Heart left ventricle (tissue), 16 donors: ENCODE measurements at places on chromosomes 6 and 20.

DNA sequence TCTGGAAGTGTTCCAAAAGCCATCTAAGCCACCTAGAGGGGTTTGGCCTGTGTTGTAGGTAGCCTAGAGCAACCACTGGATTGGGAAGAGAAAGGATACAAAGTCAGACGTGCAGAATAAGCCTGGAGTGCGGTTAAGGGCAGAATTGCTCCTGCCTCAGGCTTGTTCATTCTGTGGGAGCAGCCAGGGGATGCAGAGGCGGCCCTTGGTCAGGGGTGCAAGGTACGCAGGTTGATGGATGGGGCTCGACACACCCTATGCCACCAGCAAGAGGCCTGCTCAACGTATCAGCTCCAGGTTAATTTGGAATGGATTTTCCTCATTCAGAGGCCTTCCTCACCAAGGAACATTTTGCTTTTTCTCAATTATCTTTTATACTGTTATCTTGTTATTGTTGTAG is 129.8 kb downstream of the SLC23A2 start:
- H3K4me1 ChIP-seq: no peaks in the 10 kb centered on the region
- no peak for DNase-seq
- no peaks in the 10 kb centered on the region for H3K27me3 ChIP-seq
- H3K36me3 ChIP-seq: peaks cover 60% of the 10 kb centered on the region
- no peak overlapping the region for H3K27ac ChIP-seq
- no peak overlapping the region for H3K4me3 ChIP-seq

DNA sequence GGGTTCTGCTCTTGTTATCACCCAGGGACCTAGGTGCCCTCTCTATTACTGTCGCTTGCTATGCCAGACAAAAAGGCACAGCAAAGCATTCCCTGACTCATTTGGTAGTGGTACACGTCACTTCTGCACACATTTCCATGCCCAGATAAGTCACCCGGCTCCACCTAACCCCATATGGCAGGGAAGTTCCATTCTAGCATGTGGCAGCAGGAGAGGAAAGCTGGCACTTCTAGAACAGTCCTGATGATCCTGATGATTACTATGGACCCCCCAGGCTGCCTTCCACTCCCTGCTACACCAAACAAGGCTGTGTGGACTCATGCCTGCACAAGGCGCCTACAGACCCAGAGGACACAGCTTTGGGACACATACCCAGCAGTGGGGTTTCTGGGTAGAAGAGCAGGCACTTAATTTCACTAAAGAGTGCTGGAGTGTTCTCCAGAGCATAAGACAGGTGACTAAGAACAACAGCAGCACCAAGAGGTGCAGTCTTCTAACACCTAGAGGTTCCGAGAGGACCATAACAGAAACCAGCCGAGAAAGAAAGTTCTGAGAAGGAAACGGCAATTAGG is 53.5 kb upstream of the NELFCD start:
- H3K4me3 ChIP-seq: no peak overlapping the region
- H3K27me3 ChIP-seq: no peaks in the 10 kb centered on the region

DNA sequence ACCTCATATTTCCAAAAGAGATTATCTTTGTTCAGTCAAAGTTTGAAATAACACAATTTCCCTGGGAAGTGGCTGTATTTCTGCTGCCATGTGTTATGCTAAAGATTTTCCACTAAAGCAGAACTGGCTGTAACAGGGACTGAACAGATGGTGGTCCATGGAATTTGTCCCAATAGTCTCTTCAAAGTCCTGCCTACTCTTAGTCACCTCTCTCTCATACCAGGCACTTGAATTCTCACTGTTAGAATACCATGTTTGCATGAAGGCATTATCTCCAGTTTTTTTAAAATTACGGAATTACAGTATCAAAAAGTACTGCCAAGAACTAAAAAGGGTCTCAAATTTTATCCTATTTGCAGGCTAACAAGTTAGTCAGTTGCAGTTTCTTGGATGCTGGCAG is 105.0 kb upstream of the HDDC2 start:
- no peaks in the 10 kb centered on the region for H3K4me1 ChIP-seq
- no peak for DNase-seq
- no peak overlapping the region for H3K27ac ChIP-seq

DNA sequence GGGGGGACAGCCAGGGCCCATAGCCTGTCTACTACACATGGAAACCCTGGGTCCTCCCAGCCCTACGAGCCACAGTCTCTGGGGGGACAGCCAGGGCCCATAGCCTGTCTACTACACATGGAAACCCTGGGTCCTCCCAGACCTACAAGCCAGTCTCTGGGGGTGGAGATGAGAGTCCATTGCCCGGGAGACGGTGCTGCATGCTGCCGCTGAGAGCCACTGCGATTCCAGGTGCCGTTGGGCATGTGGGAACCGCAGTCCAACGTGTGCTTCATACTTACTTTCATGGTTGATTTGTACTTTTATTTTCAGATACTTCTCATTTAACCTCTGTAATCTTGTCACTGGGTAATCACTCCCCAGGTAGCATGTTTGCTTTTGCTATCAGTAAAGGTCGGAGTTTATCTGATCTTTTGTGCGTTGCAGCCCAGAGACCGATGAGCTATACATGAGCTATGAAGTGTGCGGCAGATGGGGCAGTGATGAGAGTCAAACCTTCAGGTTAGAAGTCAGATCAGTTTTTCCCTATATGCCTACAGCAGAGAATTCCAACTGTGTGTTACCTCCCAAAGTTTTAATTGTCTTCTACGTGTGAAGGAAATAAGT is 58.2 kb downstream of the SMOC2 start:
- no peaks in the 10 kb centered on the region for H3K36me3 ChIP-seq
- no peak for DNase-seq
- no peak overlapping the region for H3K4me3 ChIP-seq
- no peak overlapping the region for H3K27ac ChIP-seq
- H3K4me1 ChIP-seq: no peaks in the 10 kb centered on the region

DNA sequence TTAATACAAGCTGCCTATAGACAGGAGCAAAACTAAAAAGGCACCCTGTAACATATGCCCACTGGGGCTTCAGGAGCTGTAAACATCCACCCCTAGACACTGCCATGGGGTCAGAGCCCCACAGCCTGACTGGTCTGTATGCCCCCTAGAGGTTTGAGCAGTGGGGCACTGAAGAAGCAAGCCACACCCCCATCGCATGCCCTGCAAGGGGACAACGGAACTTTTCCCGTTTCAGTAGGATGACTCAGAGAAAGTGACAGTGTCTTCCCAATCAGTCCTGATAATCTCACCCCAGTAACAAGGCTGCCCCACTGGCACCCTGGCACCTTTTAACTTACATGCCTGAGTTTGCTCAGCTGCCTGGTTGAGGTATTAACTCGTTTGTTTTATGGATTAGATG is 35.9 kb downstream of the BEND3 start:
- no peak for DNase-seq
- no peaks in the 10 kb centered on the region for H3K36me3 ChIP-seq
- no peak overlapping the region for H3K4me3 ChIP-seq
- no peak overlapping the region for H3K27ac ChIP-seq
- no peaks in the 10 kb centered on the region for H3K4me1 ChIP-seq

DNA sequence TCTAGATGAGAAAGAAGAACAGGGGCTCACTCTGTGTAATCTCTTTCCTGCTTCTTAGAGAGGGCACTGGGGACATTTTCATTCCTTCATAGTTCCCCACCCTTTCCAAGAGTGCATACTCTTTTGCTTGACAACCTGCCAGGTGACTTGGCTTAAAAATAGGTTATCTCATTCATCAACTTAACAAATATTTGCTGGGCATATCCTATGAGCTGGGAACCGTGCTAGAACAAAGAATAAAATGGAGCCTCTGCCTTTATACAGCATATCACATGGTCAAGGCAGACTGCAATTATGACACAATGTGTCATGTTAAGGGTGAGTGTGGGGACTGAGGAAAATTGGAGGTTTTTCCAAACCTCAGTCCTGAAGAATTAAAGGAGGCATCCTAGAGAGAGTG is 209.8 kb upstream of the FOXA2 start:
- no peak overlapping the region for H3K27ac ChIP-seq
- no peaks in the 10 kb centered on the region for H3K27me3 ChIP-seq
- DNase-seq: no peak
- no peak overlapping the region for H3K4me3 ChIP-seq
- no peaks in the 10 kb centered on the region for H3K4me1 ChIP-seq

GRCh38 chr6:139287868-139288267 is 3.9 kb downstream of the TXLNB start:
- peaks cover 4% of the 10 kb centered on the region for H3K4me1 ChIP-seq
- H3K4me3 ChIP-seq: no peak overlapping the region
- H3K27me3 ChIP-seq: no peaks in the 10 kb centered on the region
- peaks cover 6% of the 10 kb centered on the region for H3K36me3 ChIP-seq
- H3K27ac ChIP-seq: peak overlapping the region; percentile 80

GRCh38 chr20:42857446-42857845 is 332.3 kb downstream of the PTPRT start:
- H3K27me3 ChIP-seq: no peaks in the 10 kb centered on the region
- no peak overlapping the region for H3K27ac ChIP-seq
- no peaks in the 10 kb centered on the region for H3K4me1 ChIP-seq
- H3K36me3 ChIP-seq: no peaks in the 10 kb centered on the region
- no peak for DNase-seq

- no peak overlapping the region for H3K27ac ChIP-seq
- no peak overlapping the region for H3K4me3 ChIP-seq
- peaks cover 3% of the 10 kb centered on the region for H3K27me3 ChIP-seq
- peaks cover 15% of the 10 kb centered on the region for H3K4me1 ChIP-seq
- DNase-seq: no peak
- H3K36me3 ChIP-seq: no peaks in the 10 kb centered on the region
Measured at GRCh38 chr6:31007694-31008093, 2.6 kb upstream of the MUC22 start.

DNA sequence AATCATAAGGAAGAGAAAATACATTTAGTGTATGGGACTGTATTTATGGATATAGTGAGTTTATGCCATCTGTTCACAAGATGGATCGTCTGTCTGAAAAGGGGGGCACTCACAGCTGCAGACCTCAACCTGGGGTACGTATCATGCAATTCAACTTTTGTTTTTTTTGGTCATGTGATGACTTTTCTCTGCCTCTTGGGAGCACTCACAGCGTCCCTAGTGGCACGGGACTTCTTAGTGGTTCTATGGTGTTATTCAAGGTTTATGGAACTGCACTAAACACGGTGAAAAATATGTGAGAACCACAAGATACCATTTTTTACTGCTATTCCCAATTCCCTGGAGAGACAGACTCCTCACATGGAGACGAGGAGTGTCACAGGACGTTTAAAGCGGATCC is 60.4 kb upstream of the MPC1 start:
- peaks cover 49% of the 10 kb centered on the region for H3K36me3 ChIP-seq
- DNase-seq: no peak
- H3K4me3 ChIP-seq: no peak overlapping the region
- no peaks in the 10 kb centered on the region for H3K4me1 ChIP-seq
- no peaks in the 10 kb centered on the region for H3K27me3 ChIP-seq
- no peak overlapping the region for H3K27ac ChIP-seq

GRCh38 chr20:1618479-1618878 is 1.3 kb downstream of the SIRPB1 start:
- no peaks in the 10 kb centered on the region for H3K36me3 ChIP-seq
- no peak overlapping the region for H3K27ac ChIP-seq
- no peak for DNase-seq
- H3K4me1 ChIP-seq: no peaks in the 10 kb centered on the region
- no peak overlapping the region for H3K4me3 ChIP-seq
- no peaks in the 10 kb centered on the region for H3K27me3 ChIP-seq

DNA sequence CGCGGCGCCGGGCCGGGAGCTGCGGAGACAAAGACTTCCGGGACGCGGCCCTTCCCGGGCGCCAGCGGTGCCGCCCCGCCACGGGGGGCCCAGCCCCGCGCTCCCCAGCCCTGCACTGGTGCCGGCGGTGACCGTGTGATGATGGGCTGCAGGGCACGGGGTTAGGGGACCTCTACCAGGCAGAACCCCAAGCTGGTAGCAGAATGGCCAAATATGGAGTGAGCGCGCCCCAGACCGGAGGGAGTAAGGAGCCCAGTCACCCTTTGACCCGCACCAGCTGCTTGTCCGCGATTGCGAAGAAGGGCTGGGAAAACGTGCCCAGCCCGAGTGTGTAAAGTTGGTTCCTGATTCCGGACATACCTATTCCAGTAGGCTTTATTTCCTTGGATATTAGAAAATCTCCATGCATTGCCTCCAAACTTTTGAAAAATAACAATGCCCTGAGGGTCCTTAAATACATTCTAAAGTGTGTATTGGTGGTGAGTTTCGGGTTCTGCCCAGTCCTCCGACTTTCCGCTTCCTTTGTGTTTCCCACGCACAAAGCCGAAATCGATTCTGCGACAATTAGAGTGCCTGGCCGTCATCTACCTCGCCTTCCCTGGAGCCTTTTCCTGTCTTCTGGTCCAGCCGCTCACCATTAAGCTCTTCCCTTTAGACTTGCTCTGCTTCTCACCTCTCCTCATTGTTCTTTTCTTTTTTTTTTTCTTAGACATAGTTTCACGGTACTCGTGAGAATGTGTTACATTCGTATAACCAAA is 1.1 kb downstream of the ABRACL start:
- H3K27ac ChIP-seq: peak overlapping the region; percentile 87
- H3K4me1 ChIP-seq: no peaks in the 10 kb centered on the region
- no peaks in the 10 kb centered on the region for H3K36me3 ChIP-seq
- H3K4me3 ChIP-seq: peak overlapping the region; percentile 91
- peak; percentile 68 for DNase-seq

- no peak overlapping the region for H3K4me3 ChIP-seq
- H3K36me3 ChIP-seq: no peaks in the 10 kb centered on the region
- H3K27me3 ChIP-seq: no peaks in the 10 kb centered on the region
- no peaks in the 10 kb centered on the region for H3K4me1 ChIP-seq
Measured at GRCh38 chr6:104256646-104257045, 603.1 kb downstream of the HACE1 start.

DNA sequence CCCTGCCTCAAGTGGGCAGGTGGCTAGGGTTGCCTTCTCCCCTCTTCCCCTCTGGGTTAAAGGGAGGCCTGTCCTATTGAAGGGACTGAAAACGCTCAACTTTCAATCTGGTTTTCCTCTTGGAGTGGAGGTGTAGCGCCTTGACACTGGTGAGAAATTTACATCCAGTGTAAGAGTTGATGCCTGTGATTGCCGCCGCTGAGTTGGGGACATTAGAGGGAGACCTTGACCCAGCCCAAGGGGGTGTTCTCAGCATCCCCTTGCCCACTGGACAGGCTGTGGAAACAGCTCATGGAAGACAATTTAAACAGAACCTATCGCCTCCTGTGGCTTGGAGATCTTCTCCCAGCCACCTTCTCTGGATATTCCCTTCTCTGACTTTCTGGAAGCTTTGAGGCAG is 61.6 kb downstream of the SLC24A3 start:
- H3K27ac ChIP-seq: no peak overlapping the region
- no peak for DNase-seq
- H3K27me3 ChIP-seq: no peaks in the 10 kb centered on the region

- H3K36me3 ChIP-seq: no peaks in the 10 kb centered on the region
- H3K27me3 ChIP-seq: no peaks in the 10 kb centered on the region
- H3K4me1 ChIP-seq: no peaks in the 10 kb centered on the region
- H3K27ac ChIP-seq: no peak overlapping the region
Measured at GRCh38 chr6:69973138-69973537, 106.8 kb downstream of the COL19A1 start.

- H3K36me3 ChIP-seq: no peaks in the 10 kb centered on the region
- H3K4me1 ChIP-seq: no peaks in the 10 kb centered on the region
- no peak for DNase-seq
- H3K27ac ChIP-seq: no peak overlapping the region
- no peak overlapping the region for H3K4me3 ChIP-seq
- H3K27me3 ChIP-seq: peaks cover 9% of the 10 kb centered on the region
Measured at GRCh38 chr6:105035299-105035698, 78.4 kb downstream of the LIN28B start.
